ENCODE measurements at places on chromosomes 7 and 10.

GRCh38 chr7:113828581-113828980, 90.2 kb downstream of the PPP1R3A start:
- no peak for DNase-seq

DNA sequence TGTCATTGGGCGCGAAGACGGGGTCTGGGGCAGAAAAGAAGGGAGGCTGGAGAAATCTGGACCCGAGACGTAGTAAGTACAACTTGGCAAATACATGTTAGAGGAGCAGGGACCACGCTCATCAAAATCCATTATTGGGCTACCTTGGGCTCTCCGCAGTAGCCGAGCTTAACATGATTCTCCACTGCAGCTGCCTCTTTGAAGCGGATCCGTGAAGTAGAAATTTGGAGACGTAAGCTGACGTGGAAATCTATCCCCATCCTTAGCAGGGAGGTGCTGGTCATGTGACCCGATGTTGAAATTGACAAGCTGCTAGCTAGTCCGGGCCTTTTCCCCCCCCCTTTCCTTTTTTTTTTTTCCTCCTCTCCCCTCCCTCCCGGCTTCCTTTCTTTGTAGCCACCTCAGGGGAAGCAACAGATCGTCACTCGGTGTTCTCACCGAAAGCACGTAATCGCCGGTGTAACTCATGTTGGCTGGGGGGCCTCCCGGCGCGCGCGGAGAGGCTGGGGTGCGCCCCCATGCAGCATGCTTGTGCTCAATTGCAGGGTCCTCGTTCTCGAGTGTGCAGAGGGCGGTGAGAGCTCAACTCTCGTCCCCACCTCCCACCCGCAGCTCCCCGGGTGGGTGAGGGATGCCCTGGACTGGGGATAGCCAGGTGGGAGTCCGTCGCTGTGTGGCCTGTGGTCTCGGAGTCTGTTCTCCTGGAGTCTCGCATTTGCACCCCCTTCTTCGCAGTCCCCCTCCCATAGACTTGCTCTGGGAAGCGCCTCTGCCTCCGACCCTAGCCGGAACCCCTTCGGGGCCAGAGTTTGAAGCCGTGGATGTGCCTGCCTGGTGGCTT, at the start of gene HOXA11:
Gene HOXA11, minus strand, starts transcription at position 220 of the 841 bp plus-strand sequence. Its CDS starts 88 bp downstream, at position 132.
- no peak for DNase-seq

GRCh38 chr7:44307301-44307900, 18.0 kb downstream of the CAMK2B start:
- DNase-seq: no peak

GRCh38 chr7:17007841-17008240, 126.1 kb upstream of the AGR3 start:
- no peak for DNase-seq

DNA sequence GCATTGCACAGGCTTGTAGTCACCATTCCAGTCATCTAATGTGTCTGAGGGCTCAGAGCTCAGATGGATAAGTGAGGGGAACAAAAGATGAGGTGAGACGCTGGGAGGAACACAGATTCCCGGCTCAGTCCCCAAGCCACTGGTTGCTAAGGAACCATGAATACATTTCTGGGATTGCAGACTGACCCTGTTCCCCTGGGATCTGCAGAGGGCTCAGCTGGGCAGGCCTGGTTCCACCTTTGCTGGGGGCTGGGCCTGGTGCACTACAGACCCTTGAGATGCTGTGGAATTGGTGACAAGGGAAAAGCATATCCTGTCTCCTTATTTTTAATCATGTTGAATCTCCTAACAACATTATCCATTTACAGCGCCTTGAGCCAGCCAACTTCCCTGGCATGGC, 19.2 kb downstream of the ELFN1 start:
- DNase-seq: no peak

DNA sequence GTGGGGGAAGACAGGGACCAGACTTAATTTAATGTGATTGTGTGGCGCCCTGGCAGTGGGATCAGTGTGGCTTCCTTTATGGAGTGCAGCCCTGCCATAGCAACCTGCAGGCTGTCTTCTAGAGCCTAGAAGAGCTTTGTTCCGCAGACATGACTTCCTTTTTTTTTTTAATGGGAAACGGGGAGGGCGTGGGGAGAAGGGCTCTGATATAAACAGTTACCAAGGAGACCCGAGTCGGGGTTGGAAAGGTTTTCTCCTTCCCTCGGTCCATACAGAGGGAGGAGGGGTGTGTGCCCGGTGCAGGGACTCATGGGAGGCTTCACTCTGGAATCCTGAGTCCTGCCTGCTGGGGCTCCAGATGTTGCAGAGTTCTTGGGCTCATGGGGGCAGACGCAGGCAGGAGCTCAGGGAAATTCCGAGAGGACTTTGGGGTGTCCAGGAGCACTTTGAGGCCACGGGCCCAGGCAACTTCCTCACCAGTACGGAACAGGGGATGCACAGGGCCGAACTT, 26.9 kb downstream of the TMEM120A start:
- no peak for DNase-seq

GRCh38 chr10:62981096-62981495, 152.0 kb upstream of the NRBF2 start:
- DNase-seq: no peak

DNA sequence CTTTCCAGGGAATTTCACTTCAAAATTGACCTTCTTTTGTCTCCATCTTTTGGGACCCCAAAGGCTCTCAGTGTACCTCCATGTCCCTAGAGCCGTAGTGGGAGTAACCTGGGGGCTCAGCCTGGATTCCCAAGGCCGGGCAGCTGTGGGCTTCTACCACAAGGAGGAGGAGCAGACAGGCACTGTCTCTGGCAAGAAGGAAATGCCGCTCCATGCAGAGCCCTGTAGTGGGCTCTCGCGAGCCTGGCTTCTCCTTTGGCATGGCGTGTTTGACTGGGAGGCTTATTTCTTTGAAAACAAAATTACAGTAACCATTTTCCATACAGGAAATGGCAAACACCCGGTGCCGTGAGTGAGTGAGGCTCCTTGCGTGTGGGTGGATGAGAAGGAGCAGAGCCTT, 76.8 kb upstream of the FAM180A start:
- DNase-seq: no peak

- DNase-seq: no peak
Observed at GRCh38 chr10:69963178-69963834, 89.3 kb upstream of the MACROH2A2 start.

GRCh38 chr7:131629217-131629882, 72.9 kb upstream of the PODXL start:
- no peak for DNase-seq

DNA sequence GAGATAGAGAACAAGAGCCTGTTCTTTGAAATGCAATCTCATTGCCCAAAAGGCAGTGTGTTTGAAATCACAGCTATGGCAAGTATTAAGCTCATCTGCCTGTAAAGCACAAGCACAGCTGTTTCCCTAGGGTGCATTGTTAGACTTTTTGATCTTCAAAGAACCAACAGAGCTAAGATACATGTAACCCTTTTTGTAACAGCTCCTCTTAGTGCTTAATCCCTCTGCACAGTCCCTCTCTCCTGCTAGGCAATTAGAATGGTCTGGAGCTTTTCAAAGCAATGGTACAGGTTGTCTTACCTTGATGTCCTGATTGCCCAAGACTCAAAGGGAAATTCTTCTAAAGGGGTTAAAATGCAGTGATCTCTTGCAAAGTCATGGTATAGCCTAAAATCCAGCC, 249.6 kb upstream of the CHRM2 start:
- no peak for DNase-seq
